CD4-positive, alpha-beta T cell treated with Interferon alpha-2 for 1 hour (primary cell): ENCODE measurements at places on chromosomes 2 and 18.

GRCh38 chr2:12087671-12088380, 341.4 kb downstream of the LPIN1 start:
- DNase-seq: no peak

DNA sequence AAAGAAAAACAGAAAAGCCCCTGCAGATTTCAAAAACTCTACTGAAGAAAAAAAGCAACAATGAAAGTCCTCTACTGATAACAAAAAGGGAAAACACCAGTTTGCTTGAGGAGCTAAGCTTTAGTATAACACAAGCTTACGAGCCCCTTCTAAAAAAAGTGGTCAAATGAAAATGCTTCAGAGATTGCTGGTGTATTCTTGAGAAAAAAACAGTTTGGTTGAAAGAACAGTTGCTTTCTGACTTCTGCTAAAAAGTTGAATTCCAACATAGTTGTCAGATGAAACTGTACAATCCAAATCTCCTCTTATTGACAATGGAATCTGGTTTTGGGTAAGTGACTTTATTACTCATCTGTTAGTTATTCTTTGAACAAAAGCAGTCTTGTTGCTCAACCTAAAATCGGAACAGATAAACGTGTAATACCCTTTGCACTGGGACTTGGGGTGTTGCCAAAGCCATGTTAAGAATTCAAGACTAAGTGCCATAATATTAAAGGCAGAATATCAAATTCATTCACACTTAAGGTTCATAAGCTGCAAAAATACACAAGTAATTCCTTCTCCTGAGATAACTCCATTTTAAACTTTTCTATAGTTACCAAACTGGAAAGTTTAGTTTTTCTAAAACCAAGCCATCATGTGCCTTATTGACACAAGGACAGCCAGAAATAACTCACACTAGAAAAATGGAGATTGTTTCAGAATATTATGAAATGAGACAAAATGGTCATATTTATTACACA, 45.3 kb upstream of the SPAG16 start:
- DNase-seq: no peak

- DNase-seq: no peak
These were observed 658.7 kb upstream of the CNTNAP5 start for GRCh38 chr2:123366239-123366837.

DNA sequence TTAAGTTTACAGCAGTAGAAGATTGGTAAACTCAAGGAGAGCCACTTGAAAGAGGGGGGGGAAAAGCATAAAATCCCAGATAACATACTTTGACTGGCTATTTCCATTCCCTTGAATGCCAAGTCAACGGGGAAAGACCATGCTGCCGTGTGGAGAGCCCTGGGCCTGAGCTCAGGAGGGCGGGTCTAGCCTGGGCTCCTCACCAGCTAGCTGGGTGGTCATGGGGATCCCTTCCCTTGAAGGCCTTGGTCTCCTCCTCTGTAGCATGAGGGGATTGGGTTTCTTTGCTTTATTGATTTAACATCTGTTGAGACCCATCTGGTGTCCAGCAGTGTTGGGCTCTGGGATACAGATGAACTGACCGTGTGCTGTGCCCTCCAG, 35.0 kb downstream of the TEX51 start:
- DNase-seq: no peak

DNA sequence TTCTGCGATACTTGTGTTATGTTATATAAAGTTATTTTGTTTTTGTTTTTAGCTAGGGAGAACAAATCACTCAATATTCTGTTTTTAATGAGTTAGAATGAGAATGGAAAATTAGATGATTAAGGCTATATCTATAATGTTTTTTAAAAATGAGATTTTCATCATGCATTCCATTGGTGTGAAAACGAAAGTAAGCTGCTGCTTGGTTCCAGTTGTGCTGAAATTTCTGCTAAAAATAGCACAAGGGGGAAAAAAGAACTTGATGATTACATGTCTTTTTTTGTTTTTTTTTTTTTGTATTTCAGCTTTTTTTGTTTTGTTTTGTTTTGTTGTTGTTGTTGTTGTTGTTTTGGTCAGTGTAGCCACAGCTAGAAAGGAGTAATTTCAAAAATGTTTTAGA, 242.6 kb upstream of the KCNJ3 start:
- DNase-seq: no peak

- peak; percentile 64 for DNase-seq
These were observed 40.8 kb upstream of the MYO1B start for GRCh38 chr2:191204433-191204832.
